Left kidney (tissue), 8 donors: ENCODE measurements at places on chromosomes 4 and X. TPM values are rescaled to one million over a fixed set of nuclear protein-coding genes. Genes with fewer than 3 reads are reported as not detected.

GRCh38 chr4:26953770-26954423 lies 93.3 kb downstream of the STIM2 start:
- DNase-seq = no peak

DNA sequence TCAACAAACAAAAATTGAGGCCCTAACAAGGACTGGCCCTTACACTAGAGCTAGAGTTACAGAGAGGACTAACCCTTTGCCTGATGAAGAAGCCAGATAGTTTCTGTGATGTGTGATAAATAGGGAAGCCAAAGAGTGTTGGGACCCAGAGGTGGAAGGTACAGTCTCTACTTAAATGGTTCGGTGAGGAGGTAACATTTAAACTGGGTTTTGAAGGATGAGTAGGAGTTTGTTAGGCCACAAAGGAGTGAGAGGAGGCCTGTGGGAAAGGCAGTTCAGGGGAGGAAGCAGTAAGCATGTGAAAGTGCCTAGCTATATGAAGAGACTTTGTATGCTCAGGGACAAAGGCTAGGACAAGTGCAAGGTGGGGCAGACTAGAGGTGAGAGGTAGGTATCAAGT lies 23.8 kb upstream of the LIMCH1 start:
- no peak for DNase-seq

GRCh38 chr4:139523076-139523475 lies 32.9 kb downstream of the SETD7 start:
- no peak for DNase-seq

- DNase-seq = peak; percentile 45
Observed at GRCh38 chrX:43559644-43560043, 96.5 kb upstream of the MAOA start.

DNA sequence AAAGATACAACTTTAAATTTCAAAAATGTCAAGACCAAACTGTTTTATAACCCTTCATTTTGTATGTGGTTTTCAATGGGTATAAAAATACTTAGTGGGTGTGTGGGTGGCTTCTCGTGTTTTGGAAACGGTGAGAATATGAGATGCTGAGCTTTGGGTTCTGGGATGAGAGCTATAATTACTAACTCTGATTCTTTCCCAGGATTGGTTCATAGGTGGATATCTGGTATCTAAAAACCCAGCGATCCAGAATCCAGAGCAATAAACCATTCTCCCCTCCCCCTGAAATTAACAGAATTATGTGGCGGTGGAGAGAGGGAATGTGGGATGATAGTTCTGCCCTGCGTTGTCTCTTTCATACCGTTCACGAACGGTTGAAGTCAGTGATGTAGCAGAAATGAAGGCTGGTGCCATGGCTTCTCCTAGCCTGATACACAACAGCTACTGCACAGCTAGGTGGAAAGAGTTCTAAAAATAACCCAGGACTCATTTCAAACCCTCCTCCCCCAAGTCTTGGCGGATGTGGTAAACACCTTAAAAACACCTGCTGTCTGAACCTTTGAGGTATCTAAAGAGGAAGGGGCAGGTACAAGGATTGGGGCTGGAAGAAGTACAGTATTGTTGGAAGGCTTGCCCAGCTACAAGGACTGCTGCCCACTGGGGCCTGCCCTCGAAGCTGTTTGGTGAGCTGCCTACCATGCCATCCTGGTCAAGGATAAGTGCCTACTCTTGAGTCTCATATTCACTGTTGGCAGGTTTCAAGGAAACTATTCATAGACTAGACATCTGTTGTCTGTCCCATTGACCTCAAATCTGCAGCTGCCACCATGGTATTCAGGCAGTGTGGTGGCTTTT lies 44.5 kb downstream of the SEPTIN11 start:
- no peak for DNase-seq

PNMA5 gene
- polyA plus RNA-seq = 0.33 TPM

RGN gene
- polyA plus RNA-seq = 42.7 TPM

GATA1 gene
- 0.48 TPM for polyA plus RNA-seq

FIP1L1 gene
- polyA plus RNA-seq = 113 TPM

HADH gene
- polyA plus RNA-seq = 107 TPM
